ENCODE measurements at places on chromosomes 3 and 15. TPM values are rescaled to one million over a fixed set of nuclear protein-coding genes. Genes with fewer than 3 reads are reported as not detected.

- no peak for DNase-seq
Measured at GRCh38 chr3:123723070-123723469, 138.2 kb upstream of the HACD2 start.

DNA sequence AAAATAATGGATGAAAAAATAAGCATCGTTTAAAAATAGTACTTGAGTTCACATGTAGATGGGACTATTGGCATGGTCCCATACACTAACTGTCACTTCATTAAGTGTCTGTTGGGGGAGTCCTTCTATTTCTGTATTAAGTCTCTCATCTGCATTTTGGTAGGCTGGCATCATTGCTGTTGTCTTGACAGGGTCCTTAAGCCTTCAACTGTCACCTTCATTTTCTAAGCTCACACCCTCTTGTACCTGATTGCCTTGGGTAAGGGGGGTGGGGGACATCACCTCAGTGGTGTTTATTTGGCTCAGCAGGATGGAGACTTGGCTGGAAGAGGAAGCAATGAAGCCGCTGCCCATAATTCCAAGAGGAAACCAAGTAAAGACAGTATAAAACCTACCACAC is 202.0 kb upstream of the VEPH1 start:
- DNase-seq = no peak

DNA sequence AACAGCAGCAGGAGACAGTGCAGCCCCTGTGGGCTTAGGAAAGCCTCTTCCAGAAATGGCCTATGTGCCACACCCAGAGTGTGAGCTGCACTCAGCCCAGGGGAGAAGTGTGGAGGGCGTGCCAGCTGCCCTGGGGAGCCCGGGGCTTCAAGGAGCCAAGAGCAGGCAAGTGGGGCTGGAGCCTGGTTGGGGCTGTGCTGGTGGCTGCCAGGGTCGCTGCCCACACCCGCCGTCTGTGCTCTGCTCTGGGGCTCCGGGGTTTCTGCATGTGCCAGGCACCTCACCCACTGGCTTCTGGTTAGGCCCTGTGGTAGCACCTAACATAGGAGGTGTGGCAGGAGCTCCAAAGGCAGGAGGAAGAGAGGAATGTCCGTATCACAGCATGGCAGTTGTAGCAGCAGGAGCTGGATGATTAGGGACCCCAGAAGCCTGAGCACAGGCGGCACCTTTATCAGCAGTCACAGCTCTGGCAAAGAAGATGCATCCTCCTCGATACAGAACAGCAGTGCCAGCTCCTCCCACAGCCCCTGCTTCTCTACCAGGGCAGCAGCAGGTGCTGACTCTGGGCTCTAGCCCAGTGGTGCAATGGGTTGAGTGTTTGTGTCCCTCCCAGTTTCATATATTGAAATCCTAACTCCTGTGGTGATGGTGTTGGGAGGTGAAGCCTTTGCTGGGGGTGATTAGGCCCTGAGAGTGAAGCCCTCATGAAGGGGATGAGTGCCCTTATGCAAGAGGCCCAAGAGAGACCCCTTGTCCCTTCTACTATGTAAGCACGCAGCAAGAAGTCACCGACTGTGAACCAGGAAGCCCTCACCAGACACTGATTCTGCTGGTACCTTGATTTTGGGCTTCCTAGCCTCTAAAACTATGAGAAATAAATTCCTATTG is 70.0 kb upstream of the KLF13 start:
- no peak for DNase-seq

GRCh38 chr3:120597445-120598049 is 1.4 kb downstream of the NDUFB4 start:
- no peak for DNase-seq

- no peak for DNase-seq
Measured at GRCh38 chr15:88249220-88249619, 7.3 kb downstream of the NTRK3 start.

FEZF2 gene
- polyA plus RNA-seq = not detected

FOXB1 gene
- not detected for polyA plus RNA-seq

LYZL4 gene
- polyA plus RNA-seq = not detected

SENP2 gene
- polyA plus RNA-seq = 50.5 TPM

HIGD1A gene
- 206 TPM for polyA plus RNA-seq
